ENCODE measurements at places on chromosomes 2 and 18.
A peak's percentile ranks its signal among the peaks of the same experiment; 100 is the strongest.

GRCh38 chr18:10241579-10241978, 212.9 kb upstream of the APCDD1 start:
- DNase-seq = no peak

- DNase-seq = no peak
Measured at GRCh38 chr2:26100384-26100783, 66.5 kb downstream of the RAB10 start.

DNA sequence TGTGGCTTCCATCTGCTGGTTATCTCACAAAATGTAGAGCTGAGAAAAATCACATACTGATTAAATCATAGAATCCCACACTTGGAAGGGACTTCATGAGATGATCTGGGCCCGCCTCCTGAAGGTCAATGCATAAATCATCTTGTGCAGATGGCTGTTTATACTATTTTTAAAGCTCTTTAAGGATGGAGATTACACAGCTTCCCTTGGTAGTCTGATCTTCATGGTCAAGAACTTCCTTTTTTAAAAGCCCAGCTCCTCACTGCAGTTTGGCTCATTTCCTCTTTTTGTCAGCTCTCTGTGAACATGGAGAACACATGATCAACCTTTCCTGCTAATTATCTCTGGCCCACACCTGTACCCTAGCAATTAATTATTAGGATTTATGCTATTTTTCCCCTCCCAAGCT, 25.9 kb downstream of the GCG start:
- DNase-seq = no peak

DNA sequence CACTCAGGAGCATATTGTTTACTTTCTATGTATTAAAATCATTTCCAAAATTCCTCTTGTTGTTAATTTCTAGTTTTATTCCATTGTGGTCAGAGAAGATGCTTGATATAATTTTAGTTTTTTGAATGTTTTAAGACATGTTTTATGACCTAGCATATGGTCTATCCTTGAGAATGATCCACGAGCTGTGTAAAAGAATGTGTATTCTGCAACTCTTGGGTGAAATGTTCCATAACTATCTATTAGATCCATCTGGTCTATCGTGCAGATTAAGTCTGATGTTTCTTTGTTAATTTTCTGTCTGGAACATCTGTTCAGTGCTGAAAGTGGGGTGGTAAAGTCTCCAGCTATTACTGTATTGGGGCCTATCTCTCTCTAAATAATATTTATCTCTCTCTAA, 83.3 kb upstream of the EPAS1 start:
- no peak for DNase-seq

DNA sequence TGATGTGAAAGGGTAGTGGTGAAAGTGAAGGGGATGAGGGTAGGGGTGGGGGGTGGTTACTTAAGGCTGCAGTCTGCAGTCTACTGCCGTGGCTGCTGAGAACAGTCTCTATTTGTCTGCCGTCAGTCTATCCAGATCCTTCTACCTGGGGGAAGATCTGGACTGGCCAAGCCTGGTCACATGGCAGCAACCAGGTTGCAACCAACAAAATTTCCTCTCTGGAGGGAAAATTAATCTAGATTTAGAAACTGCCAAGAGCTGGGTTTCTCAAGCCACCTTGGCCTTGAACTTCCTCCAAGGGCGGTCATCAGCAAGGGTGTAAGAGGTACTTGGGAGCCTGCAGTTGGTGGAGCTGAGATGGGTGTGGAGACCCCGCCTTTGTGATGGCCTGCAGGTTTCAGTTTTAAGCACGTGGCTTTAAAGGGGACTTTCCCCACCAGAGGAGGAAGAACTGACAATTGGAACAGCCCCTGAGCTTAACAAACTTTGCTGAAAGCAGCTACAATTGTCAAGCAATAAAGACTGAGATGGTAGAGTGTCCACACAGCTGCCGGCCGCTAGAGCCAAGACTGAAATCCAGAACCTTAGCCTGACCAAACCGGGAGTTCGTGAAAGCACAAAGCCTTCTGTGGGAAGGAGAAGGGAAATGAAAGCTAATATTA, 31.4 kb upstream of the KCMF1 start:
- DNase-seq = no peak

GRCh38 chr2:136495636-136496035, 269.7 kb upstream of the THSD7B start:
- no peak for DNase-seq

DNA sequence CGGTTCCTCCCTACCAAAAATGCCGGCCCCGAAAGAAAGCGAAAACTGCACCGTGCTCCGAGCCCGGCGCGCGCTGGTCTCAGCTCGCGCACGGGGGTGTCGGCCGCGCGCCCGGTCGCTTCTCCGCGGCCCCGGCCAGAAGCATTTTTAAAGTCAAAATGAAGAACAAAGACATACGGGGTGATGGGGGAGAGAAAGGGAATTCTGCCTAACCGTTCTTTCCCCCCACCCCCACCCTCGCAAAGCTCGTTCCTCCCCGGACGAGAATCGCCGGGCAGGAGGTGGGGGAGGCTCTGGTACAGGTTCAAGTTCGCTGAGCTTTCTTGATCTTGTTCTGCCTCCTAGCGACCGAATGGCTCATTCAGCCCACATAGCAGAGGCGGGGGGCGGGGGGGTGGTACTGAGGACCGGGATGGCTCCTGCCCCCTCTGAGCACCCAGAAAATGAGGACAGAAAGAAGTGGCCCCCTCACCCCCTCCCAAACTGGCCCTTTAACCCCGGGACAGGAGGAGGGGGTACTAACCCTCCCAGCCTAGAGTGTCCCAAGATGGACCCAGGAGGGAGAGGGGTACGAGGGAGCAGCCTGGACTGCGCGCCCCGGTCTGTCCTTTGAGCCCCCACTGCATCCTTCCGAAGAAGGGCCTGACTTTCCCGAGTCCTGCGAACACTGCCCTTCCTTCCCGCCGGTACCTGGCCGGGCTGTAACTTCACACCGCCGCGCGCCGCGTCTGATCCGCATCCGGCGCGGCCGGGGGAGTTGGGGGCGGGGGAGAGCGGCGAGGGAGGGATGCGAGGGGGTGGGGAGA, 3.1 kb downstream of the BCL11A start:
- peak; percentile 74 for DNase-seq

- DNase-seq = no peak
Measured at GRCh38 chr2:190579915-190580846, 45.7 kb upstream of the NEMP2 start.

DNA sequence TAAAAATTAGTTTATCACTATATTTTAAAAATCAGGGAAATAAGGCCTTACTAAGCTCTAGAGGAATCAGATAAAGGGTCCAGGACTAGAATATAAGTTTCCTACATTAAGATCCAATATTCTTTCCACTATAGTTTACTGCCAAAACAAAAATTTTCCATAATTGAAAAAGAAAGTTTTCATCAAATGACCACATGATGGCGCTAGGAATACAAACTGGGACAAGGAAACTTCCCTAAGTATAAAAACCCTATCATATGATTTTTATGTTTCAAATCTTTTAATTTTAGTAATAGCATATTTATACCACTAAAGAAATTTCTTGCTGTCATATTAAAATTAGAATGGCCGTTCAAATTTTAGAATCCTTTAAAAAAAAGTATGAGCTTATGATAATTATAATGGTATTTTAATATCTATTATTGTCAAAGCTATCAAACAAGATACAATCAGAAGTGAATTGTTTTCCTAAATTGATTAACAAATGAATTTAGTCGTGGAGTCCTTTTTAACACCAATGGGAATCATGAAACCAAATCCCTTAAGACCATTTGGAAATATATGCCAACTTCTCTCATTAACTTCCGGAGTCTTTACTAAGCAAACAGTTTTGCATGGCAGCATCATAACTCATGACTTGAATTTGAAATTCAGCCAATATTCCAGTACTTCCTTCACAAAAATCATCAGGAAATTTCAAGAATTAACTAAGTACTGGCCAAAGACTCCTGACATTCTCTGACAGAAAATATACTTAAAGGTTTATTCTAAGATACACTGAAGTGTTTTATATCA, 70.3 kb downstream of the SCN1A start:
- no peak for DNase-seq

- DNase-seq = no peak
Measured at GRCh38 chr18:79526468-79527460, 131.0 kb downstream of the NFATC1 start.

- no peak for DNase-seq
Measured at GRCh38 chr2:53569957-53570727, 197.5 kb upstream of the CHAC2 start.

DNA sequence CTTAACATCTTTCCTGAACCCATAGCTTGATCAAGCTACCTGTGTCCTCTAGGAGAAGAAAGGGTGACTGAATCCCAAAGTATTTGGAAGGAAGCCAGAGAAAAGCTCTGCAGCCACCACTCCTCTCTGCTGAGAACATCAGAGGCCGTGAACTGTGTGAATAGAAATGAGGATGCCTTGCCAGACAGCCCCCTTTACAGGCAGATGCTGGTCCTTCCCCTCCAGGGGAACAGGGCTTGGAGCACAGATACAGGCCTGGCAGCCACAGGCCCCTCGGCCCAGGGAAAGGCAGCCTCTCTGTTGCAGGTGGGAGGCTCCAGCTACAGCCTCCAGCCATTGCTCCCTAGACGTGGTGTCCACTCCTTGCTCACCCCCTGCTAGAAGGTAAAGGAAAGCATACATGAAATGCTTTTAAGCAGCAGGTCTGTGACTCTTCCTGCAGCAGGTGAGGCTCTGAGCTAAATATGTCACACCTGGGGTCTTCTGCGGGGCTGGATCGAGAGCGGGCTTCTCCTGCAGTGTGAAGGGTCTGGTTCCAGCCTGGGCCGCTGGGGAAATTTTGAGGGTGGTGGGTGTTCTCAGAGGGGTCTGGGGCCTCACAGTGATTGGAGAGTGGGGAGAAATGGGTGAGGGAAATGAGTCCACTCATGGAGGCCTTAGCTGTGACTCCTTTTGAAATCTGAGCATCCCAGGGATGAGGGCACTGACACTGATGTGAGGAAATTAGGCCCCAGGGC, 234.0 kb downstream of the KLHL29 start:
- no peak for DNase-seq

DNA sequence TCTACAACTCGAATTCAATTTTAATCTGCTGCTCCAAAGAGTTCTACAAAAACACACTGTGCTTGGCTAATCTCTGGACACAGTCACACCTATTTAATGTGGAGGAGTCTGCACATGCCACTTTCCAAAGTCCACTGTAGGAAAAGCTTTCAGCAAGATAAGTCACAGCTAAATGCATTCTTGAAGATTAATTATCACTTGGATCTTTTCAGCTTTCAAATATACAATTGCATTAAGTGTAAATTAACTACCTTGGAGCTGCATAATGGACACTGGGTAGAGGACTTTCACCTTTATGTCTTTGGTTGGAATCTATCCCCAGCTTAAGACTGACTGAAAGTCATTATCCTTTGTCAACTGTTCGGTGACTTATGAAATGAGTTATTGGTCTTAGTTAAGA, 565.1 kb downstream of the PIK3C3 start:
- DNase-seq = no peak

GRCh38 chr2:207157731-207158130, 8.0 kb downstream of the KLF7 start:
- no peak for DNase-seq
